Cerebellum (tissue), 4 donors: ENCODE measurements at places on chromosomes 3 and 15. TPM values are rescaled to one million over a fixed set of nuclear protein-coding genes. Genes with fewer than 3 reads are reported as not detected.

DNA sequence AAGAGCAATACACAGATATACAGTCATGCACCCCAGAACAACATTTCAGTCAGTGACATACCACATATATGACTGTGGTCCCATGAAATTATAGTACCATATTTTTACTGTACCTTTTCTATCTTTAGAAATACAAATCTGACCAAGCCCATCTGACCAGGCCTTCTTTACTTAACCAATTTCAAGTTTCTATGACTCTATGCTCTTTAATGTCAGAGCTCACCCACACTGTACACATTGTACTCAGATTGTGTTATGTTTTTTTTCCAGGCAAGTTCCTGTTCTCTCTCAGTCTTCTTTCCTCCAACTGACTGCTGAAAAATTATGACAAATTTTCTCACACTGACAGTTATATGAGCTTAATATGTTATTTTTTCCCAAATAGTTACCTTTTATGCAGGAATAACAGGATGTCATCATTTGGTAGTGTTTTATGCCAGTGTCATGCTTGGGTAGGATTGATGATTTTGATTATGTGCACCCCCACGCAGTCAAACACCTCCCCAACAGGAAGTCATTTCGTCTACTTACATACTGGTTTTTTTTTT lies 8.0 kb upstream of the CBLB start:
- no peak for DNase-seq

- no peak for DNase-seq
These were observed 10.5 kb downstream of the CTXND1 start for GRCh38 chr15:80241508-80241907.

DNA sequence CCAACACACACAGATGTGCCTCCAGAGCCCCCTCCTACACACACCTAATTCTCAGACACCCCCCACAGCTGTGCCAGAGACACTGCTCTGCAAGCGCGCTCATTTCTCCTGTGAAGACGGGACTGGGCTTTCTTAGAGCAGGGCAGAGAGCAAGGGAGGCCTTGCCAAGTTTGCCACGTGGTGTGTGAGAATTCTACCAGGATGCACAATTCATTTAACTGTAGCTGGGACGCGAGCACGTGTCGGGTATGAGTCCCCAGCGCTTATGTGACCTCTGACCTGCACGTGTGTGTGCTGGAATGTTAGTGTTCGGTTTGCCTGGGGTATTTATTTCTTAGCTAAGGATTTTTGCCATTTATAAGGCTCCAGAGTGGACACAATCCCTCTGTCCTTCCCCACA lies 37.0 kb downstream of the FEM1B start:
- DNase-seq, result no peak

DNA sequence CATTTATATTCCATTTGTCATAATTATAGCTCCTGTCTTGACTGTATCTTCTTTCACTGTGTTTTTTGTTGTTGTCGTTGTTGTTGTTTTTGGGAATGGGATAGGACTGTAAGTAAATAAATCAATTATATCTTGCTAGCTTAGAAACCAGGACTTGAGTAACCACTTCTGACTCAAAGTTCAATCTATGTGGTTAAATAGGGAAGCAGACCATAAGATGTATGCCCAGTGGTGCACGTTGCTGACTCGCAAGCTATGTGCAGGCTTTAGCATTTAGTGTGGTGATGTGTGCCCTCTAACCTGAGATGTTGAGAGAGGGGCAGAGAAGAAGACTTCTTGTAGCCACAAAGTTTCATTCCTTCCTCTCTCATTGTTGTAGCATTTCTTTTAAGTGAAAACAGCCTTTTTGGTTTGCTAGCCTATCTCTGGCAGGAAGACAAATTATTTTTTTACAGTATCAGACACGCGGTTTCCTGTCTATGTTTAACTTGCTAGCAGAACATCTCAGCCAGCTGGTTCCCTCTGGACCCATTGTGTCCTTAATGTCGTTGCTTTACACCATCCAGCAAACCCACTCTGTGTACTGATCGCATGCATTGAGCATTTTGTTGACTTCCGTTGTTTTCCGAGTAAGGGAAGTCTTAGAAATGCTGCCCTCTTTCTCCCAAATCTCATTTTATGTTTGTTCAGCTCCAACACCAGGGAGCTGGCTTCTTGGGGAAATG lies 52.1 kb downstream of the TGFBR2 start:
- DNase-seq, result no peak

DNA sequence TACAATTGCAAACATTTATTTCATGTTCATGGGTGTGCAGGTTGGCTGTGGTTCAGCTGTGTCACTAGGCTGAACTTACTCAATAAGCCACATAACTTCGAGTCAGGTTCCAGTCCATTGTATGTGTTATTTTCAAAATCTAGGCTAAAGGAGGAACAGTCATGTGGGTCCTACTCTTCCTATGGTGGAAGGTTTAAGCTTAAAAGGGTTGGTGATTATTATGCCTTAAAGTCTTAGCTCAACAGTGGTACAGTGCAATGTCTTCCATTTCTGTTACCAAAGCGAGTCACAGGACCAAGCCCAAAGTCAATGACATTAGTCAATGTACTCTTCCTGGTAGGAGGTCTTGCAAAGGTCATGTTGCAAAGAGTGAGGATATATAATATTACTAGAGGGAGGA lies 78.2 kb downstream of the ATG7 start:
- DNase-seq, result no peak

DNA sequence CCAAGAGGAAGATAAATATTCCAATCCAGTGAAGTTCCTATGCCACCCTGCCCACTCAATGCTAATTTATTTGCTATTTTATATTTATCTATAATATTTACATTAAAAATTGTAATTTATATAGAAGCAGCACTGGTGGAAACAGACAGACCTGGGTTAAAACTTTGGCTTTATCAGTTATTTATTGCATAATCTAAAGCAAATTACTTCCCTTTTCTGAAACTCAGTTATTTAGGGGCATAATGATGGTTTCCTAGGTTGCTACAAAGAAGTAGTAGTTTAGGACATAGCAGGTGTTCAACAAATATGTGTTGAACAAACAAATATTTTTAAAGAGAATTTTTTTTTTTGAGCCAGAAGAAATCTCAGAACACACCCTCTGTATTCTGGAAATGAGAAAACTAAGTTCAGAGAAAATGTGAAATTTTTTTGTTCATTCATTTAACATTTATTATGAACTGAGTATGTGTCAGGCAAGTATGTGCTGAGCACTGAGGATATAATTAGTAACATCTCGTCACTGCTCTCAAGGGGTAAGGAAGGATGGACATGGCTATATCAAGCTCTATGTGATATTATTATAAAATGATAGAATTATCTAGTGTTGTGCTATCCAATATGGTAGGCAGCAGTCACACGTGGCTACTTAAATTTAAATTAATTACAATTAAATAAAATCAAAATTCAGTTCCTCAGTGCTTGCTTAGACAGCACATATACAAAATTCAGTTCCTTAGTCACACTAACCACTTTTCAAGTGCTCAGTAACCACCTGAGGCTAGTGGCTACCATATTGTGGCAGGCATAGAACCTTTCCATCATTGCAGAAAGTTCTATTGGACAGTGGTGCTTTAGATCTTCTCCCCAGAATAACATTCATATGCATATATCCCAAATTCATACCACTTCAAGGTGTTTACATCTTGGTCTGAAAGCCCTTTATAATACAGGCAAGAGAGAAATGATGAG lies 7.0 kb upstream of the UBE2Q2 start:
- no peak for DNase-seq

DNA sequence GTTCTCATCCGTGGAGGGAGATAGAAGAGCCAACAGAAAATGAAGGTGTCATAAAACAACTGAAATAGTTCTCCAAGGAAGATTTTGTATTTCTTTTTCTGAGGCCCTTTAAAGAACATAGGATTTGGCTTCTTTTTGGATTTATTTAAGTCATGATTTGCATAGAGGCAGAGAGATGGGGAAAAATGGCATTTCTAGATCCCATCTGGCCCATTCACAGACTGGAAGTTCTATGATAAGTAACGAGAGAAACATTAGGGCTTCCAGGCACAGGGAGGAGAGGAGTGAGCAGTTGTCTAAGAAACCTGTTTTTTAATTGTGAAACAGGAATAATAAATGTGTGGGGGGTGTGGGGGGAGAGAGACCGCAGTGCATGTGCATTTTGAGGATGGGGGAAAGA lies 285.8 kb upstream of the LMCD1 start:
- no peak for DNase-seq

DNA sequence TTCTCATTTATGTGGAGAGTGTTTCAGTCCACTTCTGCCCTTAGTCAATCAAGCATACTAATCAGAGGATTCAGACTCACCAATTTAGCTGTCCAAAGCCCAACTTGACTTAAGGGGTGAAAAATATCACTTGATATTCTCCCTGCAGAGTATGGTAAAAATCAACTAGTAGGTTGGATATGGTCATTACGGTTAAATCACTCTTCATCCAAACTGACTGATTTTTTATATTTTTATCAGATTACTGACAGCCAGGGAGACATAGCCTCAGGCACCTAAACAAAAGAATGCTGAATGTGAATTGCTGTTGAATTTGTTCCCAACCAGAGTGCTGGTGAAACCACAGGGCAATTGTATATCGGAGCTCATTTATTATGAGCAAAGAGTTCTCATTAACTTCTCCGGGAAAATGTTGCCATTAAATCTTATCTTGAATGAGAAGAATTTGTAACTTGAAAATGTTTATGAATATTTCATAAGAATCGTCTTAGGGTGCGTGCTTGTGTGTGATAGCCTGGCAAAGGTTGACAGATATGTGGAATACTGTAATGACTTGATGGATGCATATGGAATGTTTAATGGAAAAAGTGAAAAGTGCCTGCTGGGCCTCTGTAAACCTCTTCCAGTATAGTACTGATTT lies 411.2 kb downstream of the NAALADL2 start:
- no peak for DNase-seq

DNA sequence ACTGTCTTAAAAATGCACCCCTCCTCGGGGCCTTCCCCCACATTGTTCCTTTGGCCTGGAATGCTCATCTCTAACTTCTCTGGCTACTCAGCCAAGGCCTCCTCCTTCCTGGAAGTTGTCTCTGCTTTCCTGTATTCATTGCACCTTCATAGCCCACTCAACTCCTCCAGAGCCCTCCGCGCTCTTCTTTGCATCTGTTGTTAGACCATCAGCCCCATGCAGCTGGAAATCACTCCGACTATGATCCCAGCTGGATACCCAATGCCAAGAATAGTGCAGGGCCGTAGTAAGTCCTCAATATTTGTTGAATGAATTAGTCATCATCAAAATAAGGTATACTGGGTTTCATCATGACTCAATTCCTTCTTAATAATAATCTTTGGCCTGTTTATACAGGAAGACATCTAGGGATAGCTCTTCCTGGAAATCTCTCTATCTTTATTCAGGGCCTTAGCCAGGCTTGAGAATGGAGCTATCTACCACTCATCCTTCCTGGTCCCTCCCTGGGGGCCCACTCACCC lies 112.7 kb downstream of the SYNPR start:
- DNase-seq, result no peak

GRCh38 chr3:26292780-26293179 lies 329.8 kb upstream of the LRRC3B start:
- DNase-seq, result no peak

DNA sequence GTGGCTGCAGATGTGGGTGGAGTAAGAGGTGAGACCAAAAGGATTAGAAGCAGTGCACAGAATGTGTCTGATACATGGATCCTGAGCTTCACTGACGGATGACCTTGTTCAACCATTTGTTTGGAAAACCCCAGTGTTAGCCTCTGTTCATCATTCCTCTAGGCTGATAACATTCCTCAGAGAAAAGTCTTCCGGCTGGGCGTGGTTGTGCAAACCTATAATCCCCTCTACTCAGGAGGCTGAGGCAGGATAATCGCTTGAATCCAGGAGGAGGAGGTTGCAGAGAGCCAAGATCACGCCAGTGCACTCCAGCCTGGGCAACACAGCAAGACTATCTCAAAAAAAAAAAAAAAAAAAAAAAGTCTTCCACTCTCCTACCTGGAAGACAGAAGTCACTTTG lies 23.1 kb upstream of the CHD2 start:
- DNase-seq, result no peak

- DNase-seq, result peak; percentile 76
These were observed 214.3 kb upstream of the FEZF2 start for GRCh38 chr3:62587579-62588031.

DNA sequence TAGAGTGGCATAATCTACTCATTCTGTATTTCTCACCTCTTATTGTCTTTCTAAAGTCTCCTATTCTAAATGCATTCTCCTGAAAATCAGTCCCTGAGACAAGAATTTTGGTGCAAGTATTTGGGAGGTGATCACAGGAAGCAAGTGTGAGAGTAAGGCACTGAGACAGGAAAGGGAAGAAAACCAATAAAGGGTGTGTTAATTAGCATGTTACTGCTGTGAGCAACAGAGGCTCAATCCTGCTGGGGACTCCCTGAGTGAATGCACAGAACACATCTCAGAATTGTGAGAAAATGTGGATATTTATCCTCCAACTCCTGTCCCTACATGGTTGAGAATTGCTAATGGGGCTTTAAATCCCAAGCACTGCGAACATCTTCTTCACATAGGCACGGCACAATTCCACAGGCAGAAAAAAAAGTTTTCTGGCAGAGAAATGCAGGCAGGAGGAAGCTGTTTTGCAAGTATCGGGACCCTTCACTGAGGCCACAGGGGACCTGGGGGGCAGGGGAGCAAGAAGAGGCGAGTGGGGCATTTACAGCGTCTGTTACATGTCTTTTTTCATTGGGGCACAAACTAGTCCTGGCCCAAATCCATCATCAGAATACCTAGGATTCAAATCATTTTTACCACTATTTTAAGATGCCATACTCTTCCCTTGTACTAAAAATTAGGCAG lies 27.2 kb upstream of the STT3B start:
- DNase-seq, result no peak

DNA sequence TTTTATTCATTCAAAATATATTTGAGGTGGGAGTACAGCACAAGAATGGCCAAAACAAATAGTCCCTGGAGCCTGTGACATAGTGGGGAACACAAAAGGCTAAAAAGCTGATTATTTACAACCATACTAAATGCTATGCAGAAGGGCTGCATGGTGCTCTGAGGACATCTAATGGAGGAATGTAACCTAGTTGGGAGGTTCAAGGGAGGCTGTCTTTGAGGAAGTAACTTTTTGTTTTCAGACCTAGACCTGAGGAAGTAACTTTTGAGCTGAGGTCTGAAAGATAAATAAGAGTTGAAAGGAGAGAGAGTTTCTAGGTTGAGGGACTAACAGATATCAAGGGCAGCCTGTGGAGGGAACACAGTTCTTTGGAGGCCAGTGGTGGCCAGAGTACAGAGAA lies 34.8 kb upstream of the RASA2 start:
- peak; percentile 31 for DNase-seq

Gene PPM1L
- total RNA-seq, result 55.2 TPM

Gene SLC9A9
- total RNA-seq, result 14.4 TPM

Gene TIMP4
- total RNA-seq, result 17.6 TPM

Gene COL6A5
- total RNA-seq, result 1.5 TPM

Gene ZMAT3
- 15.1 TPM for total RNA-seq
